ENCODE measurements at places on chromosomes 3 and 15. TPM values are rescaled to one million over a fixed set of nuclear protein-coding genes. Genes with fewer than 3 reads are reported as not detected.

The SLC24A1 gene
- 0.58 TPM for total RNA-seq

The MFGE8 gene
- total RNA-seq: 361 TPM

The RAB6B gene
- 0.75 TPM for total RNA-seq

The AGBL1 gene
- 13.3 TPM for total RNA-seq

The MUC4 gene
- not detected for total RNA-seq

The UCN2 gene
- not detected for total RNA-seq

DNA sequence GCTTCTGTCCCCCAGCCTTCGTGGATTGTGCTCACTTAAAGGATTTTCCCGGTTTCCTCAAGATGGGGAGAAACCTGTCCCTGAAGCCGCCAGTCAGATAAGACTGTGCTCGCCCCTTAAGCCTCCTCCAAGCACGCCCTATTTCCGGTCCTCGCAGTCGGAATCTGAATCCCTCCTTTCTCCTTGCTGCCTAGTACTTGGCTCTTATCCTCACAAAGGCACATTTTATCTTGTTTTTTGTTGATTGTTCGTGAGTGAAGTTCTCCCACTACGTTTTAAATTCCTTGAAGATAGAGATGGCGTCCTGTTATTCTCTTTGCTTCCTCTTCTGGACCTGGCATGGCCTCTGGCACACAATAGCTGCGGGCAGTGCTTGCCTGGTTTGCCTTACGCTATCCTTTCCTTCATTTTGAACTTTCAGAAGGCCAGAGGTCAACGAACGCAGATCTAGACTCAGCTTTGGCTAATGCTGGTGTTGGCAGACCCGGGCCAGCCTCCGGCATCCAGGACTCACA is 1.7 kb downstream of the CLDN11 start:
- DNase-seq: no peak

- no peak for DNase-seq
These were observed 87.5 kb upstream of the MYO5C start for GRCh38 chr15:52383100-52383588.

GRCh38 chr3:42438758-42439157 is 28.3 kb upstream of the LYZL4 start:
- no peak for DNase-seq

DNA sequence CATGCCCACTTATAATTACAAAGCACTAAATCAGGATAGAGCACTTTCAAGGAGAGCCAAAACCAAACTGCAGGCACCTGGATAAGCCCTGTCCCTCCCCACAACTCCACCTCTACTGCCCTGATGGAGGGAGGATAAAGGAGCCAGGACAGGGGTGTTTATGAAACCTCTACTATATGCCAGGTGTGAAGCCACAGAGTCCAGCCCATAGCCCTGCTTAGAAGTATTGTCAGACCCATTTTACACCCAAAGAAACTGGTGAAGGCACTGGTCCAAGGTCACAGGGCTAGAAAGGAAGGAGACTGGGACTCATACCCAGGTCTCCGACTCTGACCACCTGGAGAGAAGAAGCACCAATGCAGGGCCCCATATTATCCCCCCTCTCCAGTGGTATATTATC is 48.7 kb downstream of the SH3BP5 start:
- no peak for DNase-seq

DNA sequence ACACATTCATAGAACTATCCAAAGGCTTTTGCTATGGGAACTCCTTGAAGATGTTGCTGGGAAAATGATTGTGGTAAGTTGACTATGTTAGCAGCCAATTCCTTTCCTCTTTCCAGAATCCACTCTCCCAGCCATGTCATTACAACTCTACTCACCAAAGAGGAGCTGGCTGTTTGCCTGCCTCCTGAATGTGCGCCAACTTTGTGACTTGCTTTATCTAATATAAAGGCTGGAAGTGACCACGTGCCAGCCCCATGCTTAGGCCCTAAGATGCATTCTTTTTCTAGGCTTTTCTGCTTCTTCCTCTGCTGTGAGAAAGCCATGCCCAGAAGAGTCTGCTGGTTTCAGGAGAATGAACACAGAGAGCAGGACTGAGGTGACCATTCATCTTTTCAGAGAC is 182.2 kb downstream of the GABRB3 start:
- no peak for DNase-seq

- no peak for DNase-seq
These were observed 46.1 kb downstream of the SOX2 start for GRCh38 chr3:181757694-181758306.

DNA sequence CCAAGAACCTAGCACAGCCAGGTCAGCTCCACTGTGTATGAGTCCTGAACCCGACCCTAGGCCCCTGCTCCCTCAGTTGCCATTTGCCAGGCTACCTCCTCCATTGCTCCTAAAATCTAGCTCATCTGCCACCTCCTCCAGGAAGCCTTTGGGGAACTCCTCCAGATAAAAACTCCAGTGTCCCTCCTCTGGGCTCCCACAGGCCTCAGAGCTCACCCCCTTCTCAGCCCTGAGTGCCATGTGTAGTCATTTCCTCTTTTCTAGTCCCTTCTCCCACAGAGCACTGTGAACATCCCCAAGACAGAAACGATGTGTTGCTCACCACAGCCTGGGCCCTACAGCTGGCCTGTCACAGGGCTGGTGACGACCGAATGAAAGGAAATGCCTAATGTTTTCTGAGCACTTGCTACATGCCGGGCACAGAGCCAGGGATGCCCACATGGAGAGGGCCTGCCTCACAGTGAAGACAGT is 61.0 kb downstream of the IQSEC1 start:
- DNase-seq: no peak

- no peak for DNase-seq
These were observed 121.4 kb upstream of the MEIS2 start for GRCh38 chr15:37221671-37222145.

GRCh38 chr3:17033516-17034168 is 148.9 kb downstream of the PLCL2 start:
- DNase-seq: no peak
